ENCODE measurements at places on chromosomes 4 and X. TPM values are rescaled to one million over a fixed set of nuclear protein-coding genes. Genes with fewer than 3 reads are reported as not detected.
A peak's percentile ranks its signal among the peaks of the same experiment; 100 is the strongest.

GRCh38 chr4:111215755-111216154 is 592.9 kb upstream of the PITX2 start:
- DNase-seq: no peak

DNA sequence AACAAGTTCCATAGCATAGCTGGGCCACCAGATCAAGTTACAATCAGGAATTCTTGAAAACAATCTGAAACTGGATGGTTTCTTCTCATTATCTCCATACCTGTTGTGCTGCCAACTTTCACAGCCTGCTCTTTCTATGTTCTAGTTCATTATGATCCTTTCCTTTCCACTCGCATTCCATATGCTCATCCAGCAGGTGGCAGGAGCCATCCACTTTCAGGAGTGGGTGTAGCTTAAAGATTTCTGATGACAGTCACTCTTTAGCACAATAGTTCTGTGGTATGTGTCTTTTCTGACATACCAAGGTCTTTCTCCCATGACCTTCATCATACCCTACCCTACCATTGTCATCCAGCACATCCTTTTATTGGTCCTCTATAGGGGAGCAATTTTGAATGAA is 46.4 kb downstream of the PAGE2 start:
- peak; percentile 33 for DNase-seq

- no peak for DNase-seq
Observed at GRCh38 chr4:152083338-152083737, 322.5 kb upstream of the GATB start.

DNA sequence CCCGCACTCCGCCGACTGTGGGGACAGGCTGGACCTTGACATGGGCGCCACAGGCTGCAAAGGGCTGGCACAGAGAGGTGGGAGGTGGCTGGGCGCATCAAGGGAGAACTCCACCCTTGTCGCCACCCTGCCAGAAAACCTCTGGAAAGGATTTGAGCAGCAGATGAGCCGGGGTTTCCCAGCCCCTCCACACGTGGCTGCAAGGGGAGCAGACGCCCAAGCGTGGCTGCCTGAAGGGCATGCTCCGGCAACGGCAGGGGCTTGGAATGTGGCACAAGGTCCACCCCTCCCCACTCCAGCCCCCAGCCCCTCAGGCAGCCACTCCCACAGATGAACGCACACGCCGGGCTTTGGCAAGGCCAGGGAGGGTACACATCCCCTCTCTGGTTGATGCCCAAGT is 4.6 kb downstream of the BGN start:
- no peak for DNase-seq

Gene IL2RG
- total RNA-seq: 2.6 TPM

Gene F8A2
- total RNA-seq: not detected

Gene STARD8
- total RNA-seq: 13.2 TPM

- DNase-seq: no peak
Observed at GRCh38 chrX:135340831-135341230, 31.6 kb downstream of the ETDC start.

DNA sequence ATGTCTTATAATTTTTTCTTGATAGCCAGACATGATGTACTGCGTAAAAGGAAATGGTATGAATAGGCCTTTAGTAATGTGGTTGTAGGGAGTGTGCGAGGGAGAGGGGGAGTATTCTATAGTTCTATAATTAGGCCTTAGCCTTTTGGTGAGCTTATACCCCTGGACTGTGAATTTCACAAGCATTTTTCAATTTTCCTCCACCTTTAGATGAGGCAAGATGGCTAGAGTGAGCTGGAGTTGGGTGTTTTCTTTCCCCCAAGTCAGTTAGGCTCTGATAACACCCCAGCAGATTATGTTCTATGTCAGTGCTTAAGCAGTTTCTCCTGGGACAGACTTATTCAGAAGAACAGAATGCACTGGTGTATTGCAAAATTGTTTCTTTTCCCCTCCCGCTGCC is 210.2 kb upstream of the NPY2R start:
- no peak for DNase-seq

Gene PRKG2
- total RNA-seq: 7.5 TPM

- no peak for DNase-seq
Observed at GRCh38 chr4:37389967-37390580, 145.5 kb downstream of the NWD2 start.

GRCh38 chrX:151902813-151903591 is 9.7 kb upstream of the MAGEA4 start:
- peak; percentile 37 for DNase-seq

DNA sequence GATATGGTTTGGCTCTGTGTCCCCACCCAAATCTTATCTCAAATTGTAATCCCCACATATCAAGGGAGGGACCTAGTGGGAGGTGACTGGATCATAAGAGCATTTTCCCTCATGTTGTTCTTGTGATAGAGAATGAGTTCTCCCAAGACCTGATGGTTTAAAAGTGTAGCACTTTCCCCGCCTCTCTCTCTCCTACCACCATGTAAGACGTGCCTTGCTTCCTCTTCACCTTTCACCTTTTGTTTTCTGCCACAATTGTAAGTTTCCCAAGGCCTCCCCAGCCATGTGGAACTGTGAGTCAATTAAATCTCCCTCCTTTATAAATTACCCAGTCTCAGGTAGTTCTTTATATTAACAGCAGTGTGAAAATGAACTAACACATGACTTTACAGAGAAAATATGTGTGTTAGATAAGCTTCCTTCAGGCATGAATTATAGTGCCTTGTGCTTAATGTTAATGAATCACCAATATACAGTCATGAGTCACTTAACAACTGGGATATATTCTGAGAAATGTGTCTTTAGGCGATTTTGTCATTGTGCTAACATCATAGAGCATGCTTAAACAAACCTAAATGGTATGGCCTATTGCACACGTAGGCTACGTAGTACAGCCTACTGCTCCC is 37.9 kb downstream of the PDGFC start:
- DNase-seq: no peak

- no peak for DNase-seq
Observed at GRCh38 chrX:105267167-105267566, 46.7 kb upstream of the TEX13A start.

GRCh38 chrX:44954562-44954961 is 81.6 kb downstream of the KDM6A start:
- DNase-seq: no peak

GRCh38 chr4:108126806-108127205 is 41.9 kb downstream of the LEF1 start:
- no peak for DNase-seq

GRCh38 chr4:40840255-40840984 is 90.7 kb downstream of the NSUN7 start:
- DNase-seq: no peak

GRCh38 chr4:53777244-53777984 is 186.1 kb upstream of the LNX1 start:
- DNase-seq: no peak

DNA sequence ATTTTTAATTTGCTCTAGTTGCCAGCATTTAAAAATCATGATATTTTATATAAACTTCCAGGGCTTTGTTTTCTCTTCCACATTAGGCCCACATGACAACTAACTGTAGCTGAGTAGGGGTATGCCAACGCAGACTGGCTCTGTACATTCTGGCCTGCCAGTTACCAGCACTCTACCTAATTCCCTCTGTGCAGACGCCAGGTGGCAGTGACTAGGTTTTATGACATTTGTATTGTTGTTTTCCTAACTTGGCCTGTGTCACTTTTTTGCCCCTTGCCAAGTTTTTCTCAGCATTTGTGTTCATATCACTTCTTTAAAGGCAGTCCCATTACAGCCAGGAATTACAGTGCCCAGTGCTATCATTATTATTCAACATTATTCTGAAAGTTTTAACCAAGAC is 347.5 kb downstream of the NKX6-1 start:
- DNase-seq: no peak

DNA sequence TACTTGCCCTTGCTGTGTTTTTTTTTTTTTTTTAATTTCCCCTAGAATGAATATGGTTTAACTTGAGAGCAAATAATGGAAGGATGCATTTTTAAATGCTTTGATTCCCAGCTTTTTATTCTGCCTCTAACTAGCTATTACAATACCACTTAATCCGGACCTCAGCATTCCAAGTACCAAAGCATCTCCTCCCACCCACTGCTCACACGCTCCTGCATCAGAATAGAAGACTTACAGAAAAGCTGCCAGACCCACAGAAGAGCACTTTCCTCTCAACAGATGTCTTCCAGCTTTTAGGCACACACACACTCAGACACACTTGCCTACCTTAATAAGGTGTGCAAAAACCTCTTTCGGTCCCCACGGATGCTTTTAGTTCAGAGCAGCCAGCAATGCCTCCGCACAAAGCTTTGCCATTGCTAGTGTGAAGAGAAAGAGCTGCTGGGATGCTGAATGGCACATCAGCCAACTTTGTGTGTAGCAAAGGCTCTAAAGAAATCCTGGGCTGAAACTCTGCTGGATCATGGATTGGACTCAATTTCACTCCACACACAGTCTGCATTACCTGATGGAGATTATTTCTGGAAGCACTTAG is 1056.2 kb downstream of the DMD start:
- no peak for DNase-seq

Gene MEPE
- not detected for total RNA-seq

DNA sequence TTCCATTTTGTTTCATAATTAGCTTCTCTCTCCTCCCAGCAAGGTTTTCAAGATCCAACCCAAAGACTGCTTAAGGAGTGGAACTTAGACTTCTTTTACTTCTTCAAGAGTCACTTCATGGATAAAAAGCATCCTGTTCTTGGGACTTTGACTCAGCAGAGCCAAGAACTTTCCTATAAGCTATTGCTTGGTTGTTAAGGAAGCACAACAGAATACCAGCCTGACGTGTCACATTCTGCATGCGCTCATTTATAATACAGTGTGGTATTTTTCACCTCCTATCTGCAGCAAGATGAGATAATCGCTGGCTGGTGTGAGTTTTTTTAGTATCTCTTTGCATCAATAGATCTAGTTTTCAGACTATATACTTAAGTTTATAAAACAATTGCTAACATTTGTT is 152.1 kb downstream of the PALLD start:
- DNase-seq: no peak

DNA sequence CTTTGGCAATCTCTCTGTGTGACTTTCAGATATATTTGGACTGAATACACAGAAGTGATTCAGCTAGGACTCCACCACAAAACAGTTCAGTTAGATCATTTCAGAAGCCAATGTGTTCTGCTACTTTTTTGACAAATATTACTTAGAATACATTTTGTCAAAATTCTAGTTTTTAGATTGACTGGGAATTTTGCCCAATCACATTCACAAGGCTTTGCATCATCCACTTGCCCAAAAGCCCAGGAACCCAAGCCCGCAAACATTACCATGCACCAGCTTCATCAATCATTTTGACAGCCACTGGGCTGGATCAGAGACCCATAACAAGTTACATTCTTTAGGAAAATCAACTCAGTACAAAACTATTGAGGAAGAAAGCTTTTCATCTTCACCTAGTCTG is 256.6 kb upstream of the NDST3 start:
- no peak for DNase-seq

DNA sequence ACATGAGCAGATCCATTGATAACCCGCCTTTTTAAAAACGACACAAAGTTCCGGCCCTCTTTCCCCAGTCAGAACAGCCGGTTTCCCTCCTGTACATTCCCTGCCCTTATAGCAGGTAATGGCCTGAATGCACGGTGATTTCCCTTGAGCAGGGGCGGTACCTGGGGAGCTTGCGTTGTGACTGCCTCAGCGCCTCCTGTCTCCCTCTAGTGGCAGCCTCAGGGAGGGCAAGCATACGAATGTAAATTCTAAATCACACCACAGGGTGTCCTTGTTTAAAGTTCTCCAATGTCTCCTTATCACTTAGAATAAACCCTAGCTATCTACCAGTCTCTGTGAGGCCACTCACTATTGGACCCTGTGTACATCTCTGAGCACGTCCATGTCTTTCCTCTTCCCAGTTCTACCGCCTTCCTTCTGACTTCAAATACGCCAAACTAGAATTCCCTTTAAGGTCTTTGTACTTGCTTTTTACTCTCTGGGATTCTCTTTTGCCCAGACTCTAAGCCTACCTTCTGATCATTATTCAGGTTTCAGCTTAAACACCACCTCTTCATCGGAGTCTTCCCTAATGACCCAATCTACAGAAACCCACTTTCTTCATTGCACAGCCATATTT is 18.4 kb upstream of the LDB2 start:
- no peak for DNase-seq

Gene LRIT3
- not detected for total RNA-seq

DNA sequence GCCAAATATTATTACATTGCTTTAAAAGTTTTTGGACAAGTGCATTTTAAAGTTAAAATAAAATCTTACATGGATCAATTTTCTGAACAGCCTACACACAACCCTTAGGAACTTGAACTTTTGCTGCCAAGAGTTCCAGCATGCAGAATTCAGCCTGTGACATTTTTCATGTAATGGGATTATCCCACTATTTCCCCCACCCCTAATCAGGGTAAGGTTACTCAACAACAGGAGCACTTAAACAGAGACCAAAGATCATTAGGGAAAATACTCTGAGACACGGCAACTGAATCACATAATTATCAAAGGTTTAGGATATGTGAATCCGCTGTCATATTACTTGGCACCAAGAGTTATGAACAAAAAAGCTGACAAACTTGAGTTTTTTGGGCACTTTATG is 47.2 kb downstream of the IQCM start:
- no peak for DNase-seq

DNA sequence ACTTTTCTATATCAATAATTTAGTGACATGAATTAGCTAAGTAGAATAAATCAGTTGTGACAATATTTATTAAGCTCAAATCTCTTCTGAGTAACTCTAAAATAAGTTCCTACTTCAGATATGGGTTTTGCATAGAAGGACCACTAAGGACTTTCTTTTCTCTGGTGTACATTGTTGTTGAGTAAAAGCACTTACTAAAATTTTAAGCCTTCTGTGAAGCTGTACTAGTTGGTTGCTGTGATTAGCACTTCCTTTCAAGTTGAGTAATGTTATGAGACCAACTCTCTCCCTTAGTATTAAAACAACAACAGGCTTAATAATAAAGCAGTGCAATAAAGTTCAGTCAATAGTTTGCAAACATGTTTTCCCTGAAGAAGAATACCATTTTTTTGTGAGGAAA is 667.4 kb upstream of the NDST4 start:
- DNase-seq: no peak

- DNase-seq: no peak
Observed at GRCh38 chr4:93243262-93243661, 585.3 kb upstream of the ATOH1 start.

- no peak for DNase-seq
Observed at GRCh38 chr4:76300012-76300411, 6.5 kb upstream of the STBD1 start.

GRCh38 chr4:76748649-76749048 is 149.3 kb downstream of the SOWAHB start:
- no peak for DNase-seq

DNA sequence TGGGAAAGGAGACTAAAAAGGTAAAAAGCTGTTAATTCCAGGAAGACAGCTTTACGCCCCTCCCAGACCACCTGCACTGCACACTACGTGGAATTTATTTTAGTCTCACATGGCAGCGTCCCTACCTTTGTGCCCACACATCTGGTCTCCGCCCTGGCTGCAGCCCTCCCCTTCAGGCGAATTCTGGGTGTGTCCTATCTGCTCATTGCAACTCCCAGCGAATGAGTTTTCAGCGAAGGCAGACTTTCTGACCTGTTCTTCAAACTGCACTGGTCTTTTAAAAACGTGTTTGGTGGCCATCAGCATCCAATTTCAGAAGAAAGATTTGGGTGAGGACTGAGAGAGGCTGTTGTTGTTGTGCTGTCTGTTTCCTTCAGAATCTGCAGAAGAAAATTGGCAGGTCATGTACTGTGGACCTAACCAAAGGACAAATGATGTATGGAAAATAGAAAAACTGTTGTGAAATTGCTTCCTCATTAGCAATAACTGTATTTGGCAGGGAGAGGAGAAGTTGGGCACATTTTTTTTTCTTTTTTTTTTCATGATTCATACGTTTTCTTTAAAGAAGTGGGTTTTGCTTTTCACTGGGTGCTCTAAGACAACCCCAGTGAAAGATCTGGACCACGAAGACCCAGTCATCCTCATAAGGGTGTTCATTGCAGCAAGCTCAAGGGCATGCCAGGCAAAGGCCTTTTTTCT is 4.2 kb downstream of the TLR8 start:
- no peak for DNase-seq
